ENCODE measurements at places on chromosomes 5 and 9. TPM values are rescaled to one million over a fixed set of nuclear protein-coding genes. Genes with fewer than 3 reads are reported as not detected.

ZBTB34 gene
- total RNA-seq = 7.7 TPM

BARHL1 gene
- not detected for total RNA-seq

TAF11L8 gene
- total RNA-seq = not detected

TEK gene
- 89.3 TPM for total RNA-seq

CDK7 gene
- total RNA-seq = 60.0 TPM

SLC6A7 gene
- not detected for total RNA-seq

CDH9 gene
- total RNA-seq = 0.59 TPM

CCL27 gene
- 0.59 TPM for total RNA-seq

INSL4 gene
- total RNA-seq = not detected

ABLIM3 gene
- 4.2 TPM for total RNA-seq

PRDM12 gene
- total RNA-seq = not detected

UNC13B gene
- 43.7 TPM for total RNA-seq

ARHGEF39 gene
- 0.92 TPM for total RNA-seq

SPATA31E1 gene
- total RNA-seq = not detected

CNTLN gene
- 8.9 TPM for total RNA-seq

HBEGF gene
- total RNA-seq = 27.0 TPM

GALT gene
- 19.7 TPM for total RNA-seq

TAF11L5 gene
- not detected for total RNA-seq
